Left kidney (tissue), 8 donors: ENCODE measurements at places on chromosomes 2 and 18.
A peak's percentile ranks its signal among the peaks of the same experiment; 100 is the strongest.

- no peak for DNase-seq
These were observed 385.2 kb downstream of the CDH7 start for GRCh38 chr18:66136039-66136438.

- DNase-seq = no peak
These were observed 484 bp upstream of the DARS1 start for GRCh38 chr2:135985826-135986393.

DNA sequence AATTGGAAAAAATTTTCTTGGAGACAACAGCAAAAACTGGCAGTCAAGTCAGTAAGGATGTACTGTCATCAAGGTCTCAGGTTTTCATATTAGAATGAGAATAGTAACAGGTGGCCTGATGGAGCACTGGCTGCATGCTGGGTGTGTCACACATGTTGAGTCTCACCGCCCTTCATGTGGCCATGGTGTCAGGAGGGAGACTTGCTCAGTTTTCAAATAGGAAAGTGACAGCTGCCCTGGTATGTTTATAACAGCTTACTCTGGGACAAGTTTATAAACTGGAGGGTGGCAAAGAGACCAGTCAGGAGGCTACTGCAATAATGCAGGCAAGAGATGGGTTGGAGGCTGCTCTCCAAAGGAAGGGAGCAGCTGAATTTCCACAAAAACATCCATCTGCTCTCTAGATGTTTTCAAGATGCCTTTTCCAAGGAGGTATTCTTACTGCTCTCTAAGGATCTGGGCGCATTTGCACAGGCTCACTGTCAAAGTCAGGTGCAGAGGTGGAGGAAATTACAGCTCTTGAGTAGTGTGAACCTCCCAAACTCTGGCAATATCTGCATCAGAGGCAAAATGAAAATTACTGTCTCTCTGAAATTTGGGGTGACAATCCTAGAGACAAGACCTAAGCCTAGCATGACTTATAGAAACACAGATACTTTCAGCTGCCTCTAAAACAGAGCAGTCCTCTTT lies 321.9 kb upstream of the RAB12 start:
- DNase-seq = no peak

GRCh38 chr18:10514082-10514481 lies 11.7 kb upstream of the NAPG start:
- DNase-seq = no peak

GRCh38 chr18:68693091-68693815 lies 21.7 kb downstream of the TMX3 start:
- no peak for DNase-seq

DNA sequence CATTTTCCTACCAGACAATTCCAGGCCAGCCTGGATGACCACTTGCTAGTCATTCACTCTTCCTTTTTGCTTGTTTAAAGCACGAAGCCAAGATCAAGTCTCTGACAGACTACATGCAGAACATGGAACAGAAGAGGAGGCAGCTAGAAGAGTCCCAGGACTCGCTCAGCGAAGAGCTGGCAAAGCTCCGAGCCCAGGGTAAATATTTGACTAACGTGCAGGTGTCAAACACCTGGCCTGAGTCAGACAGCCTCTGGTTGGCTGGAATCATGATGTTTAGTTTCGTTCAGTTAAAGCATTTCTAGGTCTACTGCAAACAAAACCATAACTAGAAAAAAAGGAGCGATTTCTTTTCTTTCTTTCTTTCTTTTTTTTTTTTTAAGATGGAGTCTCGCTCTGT lies 44.2 kb upstream of the LYPD6B start:
- no peak for DNase-seq

- DNase-seq = peak; percentile 32
These were observed 844 bp upstream of the VSNL1 start for GRCh38 chr2:17539611-17540092.

- no peak for DNase-seq
These were observed 46.7 kb upstream of the LCLAT1 start for GRCh38 chr2:30400151-30400954.

DNA sequence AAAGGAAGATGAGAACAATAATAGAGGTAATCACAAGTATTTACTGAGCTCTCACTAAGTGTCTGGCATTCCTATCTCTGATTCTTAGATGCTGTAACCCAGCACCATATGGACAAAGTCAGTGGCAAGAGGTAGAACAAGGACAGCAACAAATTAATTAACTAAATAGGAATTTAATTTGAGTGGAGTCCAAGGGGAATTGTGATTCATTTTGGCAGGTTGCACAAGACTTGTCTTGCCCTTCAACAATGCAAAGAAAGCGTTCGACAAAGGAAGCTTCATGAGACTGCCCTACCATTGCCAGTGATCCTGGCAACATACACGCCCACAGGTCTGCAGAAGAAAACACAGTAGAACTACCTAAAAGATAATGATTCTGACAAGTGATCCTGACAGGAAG lies 221.6 kb downstream of the RBM43 start:
- DNase-seq = no peak

- no peak for DNase-seq
These were observed 2.9 kb downstream of the IL18R1 start for GRCh38 chr2:102358496-102358895.

DNA sequence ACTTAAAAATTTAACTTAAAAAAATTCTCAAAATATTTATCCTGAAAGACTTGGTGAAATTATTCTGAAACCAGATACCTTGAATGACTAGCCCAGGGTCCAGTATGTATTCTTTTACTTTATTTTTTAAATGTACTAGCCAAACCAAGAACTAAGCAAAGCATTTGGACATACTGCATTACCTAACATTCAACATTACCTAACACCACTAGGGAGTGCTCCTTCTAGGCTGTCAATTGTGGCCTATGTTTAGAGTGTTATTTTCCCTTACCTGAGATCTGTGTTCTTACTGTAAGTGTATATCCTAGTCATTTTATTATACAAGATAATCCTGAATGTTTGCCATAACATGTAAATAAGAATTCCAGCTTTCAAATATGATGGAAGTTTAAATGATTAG lies 496.6 kb downstream of the PTPRM start:
- DNase-seq = no peak

DNA sequence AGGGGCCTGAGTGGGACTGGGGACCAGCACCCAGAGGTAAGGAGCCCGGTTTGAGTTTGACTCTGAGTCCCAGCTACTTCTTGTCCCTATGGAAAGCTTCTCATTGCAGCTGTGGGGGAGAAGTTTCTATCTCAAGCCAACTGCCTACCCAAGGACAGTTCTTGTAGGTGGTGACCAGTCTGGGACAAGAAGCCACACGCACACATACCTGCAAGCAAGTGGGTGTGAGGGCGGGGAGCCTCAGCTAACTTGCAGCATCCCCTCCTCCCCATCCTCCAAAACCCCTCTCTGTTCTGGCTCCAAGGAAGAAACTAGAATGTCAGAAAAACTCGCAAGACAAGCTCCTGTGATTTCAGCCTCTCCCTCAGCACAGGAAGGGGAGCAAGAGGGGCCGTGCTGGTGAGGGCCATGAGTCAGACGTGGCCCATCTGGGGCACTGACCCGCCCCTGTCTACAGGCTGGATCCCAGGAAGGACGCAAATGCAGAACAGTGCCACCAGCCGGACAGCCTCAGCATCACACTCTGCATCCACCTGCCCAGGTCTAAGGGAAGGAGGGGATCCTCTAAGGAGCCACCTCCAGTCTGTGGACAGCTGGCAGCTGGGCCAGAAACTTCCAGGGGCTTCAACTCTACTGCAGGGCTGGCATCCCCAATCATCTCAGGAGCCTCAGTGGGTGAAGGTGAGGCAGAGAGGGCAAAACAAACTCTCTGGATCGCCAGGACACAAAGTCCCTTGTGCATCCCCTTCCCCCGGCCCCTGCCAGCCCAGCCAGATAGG lies 103.4 kb downstream of the TNS1 start:
- DNase-seq = peak; percentile 30

DNA sequence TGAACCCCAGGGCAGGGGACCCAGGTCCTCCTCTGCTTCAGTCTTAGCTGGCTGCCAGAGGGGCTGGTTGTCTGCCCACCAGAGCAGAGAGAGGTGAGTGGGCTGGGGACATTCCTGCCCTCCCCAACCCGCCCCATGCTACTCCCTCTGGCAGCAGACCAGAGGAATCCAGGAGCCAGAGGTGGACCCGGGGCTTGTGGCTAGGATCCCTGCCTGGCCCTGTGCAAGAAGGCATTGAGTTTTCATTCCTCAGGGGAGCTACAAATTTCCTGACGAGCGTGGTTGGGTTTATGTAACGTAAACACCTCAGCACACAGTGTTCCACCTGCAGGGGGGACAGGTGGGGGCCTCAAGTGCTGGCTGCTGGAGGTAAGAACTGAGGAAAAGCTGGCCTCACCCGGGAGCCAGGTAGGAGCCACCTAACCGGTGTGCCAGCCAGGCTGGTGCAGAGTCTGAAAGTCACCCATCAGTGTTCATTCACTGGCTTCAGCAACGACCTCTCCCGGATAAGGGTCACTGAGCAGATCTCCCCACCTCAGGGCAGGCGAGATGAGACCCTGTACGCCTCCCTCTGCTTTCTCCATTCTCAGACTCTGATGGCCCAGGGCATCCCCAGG lies 246.8 kb downstream of the DYSF start:
- peak; percentile 21 for DNase-seq

- DNase-seq = peak; percentile 46
These were observed 565.5 kb upstream of the CHAC2 start for GRCh38 chr2:53202063-53202462.
